Panc1 (cell line): ENCODE measurements at places on chromosomes 11 and 22.

DNA sequence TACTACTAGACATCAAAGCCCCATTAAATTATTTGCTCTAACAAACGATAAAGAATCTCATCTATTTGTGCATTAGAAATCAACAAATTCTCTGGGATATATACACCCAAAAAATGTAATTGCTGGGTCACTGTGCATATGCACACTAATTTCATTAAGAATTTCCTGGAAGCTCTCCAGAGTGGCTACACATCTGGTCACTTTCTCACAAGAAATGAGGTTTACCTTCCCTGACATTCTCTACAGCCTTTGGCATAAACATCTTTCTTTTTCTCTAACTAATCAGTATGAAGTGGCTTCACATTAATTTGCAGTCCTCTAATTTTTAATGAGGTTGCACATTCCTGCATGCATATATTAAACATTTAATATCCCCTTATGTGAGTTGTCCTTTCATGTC is 150.8 kb upstream of the ANO5 start:
- DNase-seq: no peak

GRCh38 chr22:29948385-29948769 is 65.4 kb downstream of the MTMR3 start:
- no peak for DNase-seq

DNA sequence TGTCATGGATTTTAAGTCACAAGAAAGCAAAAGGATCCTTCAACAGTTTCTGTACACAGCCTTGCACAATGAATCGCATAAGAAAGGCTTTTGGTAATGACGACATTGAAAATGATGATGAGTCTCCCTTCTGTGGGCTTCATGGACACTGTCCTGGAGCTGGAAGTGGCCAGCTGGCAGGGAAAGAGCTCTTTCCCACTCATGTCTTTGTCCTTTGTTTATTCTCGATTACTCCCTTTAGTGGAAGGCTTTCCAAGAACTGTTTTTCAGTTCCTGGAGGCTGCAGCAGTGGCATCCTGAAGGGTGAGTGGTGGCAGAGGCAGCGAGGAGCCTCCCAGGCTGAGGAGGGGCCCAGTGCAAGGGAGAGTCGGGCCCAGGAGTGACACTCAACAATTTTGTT is 505.2 kb downstream of the NTM start:
- no peak for DNase-seq

DNA sequence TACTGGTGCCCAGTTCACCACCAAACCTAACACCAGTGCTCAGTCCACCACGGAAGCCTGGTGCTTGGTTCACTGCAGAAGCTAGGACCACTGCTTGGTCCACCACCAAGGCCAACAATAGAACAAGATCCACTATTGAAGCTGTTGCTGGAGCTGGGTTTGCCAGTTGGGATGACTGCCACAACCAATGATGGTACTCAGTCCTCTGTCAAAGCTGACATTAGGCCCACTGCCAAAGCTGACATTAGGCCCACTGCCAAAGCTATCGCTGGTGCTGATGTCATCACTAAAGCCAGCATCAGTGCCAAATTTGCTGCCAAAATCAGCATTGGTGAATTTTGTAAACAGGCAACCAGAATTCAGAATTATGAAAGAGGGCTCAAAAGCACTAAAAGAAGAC is 1850.2 kb upstream of the RAG2 start:
- no peak for DNase-seq

DNA sequence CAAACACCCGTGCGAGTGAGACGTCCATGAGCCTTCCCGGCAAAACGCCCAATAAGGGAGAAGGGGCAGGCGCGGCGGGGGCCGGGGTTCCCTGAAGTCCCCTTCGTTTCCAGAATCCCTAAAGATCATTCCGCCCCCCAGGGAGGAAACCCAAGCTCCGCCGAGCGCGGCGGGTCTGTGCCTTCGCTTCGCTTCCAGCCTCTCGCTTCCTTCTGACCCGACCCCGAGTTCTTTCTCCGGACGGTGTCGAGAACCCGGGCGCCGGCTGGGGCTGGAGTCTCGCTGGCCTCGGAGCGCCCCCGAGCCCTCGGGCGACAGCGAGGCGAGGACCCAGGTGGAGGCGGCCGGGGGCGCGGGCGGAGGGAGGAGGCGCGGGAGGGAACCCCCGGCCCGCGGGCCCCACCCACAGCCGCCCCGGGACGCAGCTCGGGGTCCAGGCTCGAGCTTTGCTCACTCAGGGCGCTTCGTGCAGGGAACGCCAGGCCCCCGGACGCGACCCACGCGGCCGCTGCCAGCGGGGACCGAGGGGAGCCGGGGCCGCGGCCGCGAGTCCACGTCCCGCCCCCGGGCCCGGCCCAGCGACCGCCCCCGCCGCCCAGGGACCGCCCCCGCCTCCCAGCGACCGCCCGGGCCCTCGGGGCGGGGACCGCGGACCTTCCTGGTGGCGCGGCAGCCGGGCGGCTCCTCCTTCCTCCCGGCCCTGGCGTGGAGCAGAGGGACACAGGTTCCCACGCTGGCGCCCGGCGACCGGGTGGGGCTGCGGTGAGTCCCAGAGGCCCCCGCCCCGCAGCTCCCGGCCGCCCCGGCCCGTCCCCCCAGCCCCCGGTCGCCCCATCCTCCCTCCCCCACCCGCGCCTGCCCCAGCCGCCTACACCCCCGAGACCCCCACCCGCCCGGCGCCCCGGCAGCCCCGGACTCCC is at the start of gene PGGHG:
PGGHG (plus strand) TSS at position 649 of the 920 bp plus-strand sequence. CDS start 691 bp downstream, outside the sequence.
- no peak for DNase-seq

DNA sequence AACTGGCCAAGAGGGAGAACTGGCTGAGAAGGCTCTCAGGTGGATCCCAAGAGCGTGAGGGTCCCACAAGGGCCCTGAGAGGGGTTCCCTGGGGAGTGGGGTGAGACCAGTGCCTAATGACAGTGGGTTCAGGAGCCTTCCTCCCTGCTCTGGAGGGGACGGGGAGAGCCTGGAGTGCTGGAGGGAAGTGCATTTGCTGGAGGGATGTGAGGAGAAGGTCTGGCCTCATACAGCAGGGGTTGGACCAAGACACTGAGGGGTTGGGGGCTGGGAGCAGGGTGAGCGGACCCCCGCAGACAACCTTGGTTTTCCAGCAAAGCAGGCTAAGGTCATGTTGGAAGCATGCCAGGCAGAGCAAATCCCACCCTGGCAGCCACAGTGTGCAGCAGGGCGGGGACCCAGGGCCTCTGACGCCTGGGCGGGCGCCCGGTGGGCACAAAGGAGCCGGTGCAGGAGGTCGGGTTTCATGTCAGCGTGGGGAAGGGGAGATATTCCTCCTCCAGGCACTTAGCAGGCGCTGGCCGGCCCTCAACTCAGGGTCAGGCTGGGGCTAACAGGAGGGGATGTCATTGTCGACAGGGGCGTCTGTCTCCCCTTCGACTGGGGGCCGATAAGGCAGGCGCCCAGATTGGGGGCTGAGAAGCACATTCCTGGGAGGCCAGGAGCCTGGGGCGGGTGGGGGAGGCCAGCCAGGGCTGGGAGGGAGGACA is 3.1 kb upstream of the DERL3 start:
- no peak for DNase-seq

- no peak for DNase-seq
These were observed 14.3 kb downstream of the NRIP3 start for GRCh38 chr11:8989453-8989852.

DNA sequence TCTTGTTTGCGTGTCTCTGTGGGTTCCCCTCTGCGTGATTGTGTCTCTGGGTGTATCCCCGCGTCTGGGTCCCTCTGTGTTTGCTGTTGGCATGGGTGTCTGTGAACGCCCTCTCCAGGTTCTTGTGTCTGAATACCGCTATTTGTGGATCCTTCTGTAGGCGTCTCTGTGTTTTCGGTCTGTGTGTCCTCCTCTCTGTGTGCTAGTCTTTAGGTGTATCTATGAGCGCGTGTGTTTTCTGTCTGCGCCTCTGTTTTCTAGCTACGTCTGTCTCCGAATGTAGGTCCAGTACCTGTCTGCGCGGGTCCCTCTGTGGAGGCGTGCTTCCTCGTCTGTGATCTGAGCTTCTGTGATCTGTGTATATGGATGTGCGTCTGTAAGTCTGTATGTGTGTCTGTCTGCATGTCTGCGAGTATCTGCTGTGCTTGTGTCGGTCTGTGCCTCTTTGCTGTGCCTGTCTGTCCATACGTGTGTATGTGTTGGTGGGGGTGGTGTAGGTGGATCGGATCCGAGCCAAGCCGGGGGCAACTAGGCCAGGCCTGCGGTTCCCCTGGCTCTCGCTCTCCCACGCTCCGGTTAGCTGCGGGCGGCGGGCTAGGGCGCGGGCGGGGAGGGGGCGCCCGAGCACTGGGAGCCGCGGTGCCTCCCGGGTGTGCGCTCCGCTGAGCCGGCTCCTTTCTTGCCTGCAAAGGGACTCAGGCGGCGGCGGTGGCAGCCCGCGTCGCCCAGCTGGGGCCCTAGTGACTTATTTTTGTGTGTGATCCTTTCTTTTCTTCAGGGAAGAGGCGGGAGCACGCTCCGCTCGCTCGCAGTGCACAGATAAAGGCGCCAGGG is 105.3 kb upstream of the E2F8 start:
- no peak for DNase-seq
